Breast epithelium (tissue), 4 donors: ENCODE measurements at places on chromosomes 3 and 15. TPM values are rescaled to one million over a fixed set of nuclear protein-coding genes. Genes with fewer than 3 reads are reported as not detected.

DNA sequence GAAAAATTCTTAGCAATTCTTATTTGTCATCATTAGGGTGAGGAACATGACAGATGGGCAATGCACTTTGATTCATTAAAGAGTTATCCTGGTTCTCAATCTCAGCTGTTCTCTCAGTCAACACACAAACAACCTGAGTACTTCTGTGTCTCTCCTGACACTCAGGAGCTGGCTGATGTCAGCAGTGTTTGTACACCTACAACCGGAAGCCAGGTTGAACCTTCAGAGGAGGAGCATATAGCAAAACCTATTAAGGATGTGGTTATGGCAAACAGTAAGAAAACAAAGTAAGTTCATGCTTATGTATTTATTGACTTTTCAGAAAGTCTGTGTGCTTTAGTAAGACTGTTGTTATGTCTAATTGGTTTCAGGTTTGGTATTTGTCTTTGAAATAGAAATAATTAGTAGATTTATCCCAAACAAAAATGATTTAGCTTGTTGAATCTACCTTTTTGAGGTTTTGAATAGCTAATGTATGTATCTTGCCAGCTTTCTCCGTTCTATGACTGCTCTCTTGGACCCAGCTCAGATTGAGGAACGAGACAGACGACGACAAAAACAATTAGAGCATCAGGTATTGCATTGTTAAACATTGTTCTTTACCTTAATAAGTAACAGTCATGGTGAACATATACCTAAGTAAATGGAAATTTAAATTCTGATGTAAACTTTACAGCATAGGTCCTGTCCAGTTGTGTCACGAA, 36.6 kb downstream of the CCDC66 start:
- no peak for DNase-seq

GRCh38 chr3:89966877-89967665, 859.6 kb downstream of the EPHA3 start:
- no peak for DNase-seq

GOLGA8R gene
- 5.6 TPM for total RNA-seq

GRCh38 chr3:141482245-141482922, 4.4 kb upstream of the RASA2 start:
- no peak for DNase-seq

GRCh38 chr3:17772556-17772955, 30.1 kb upstream of the TBC1D5 start:
- no peak for DNase-seq
